ENCODE measurements at places on chromosomes 7 and 10.

DNA sequence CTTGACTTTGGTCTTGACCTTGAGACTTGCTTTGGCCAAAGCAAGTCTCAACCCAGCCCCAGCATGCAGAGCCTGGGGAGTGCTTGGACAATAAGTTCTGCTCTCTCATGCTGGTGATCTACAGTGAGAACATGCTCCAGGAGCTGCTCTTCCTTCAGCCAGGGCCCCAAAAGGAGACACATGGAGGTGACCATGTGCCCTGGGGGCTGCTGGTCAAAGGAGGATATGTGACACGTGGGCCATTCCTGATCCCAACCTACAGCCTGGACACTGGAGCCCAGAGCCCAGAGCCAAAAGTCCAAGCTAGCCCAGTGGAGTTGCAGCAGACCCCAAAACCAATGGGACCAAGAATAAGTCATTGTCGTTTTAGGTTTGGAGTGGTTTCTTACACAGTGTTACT, 78.2 kb upstream of the CHST15 start:
- DNase-seq, result no peak

GRCh38 chr10:23157691-23158369, 34.3 kb upstream of the PTF1A start:
- DNase-seq, result peak; percentile 57

DNA sequence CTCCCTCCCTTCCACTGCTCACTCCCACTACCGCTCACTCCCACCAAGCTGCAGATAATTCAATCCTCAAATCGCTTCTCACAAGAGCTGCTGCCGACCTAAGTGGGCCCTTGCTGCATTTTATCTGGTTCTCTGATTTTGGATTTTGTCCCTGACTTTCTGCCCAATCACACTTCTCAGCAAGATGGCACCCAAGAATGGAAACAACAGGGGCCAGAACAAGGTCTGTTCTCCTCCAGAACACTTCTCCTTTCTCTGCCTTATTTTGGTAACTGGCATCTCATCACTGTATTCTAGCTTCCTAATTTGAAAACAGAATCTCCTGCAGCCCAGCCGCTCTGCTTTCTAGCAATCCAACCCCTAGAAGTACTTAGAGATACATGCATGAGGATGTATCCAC, 172.8 kb downstream of the GRID1 start:
- DNase-seq, result no peak

DNA sequence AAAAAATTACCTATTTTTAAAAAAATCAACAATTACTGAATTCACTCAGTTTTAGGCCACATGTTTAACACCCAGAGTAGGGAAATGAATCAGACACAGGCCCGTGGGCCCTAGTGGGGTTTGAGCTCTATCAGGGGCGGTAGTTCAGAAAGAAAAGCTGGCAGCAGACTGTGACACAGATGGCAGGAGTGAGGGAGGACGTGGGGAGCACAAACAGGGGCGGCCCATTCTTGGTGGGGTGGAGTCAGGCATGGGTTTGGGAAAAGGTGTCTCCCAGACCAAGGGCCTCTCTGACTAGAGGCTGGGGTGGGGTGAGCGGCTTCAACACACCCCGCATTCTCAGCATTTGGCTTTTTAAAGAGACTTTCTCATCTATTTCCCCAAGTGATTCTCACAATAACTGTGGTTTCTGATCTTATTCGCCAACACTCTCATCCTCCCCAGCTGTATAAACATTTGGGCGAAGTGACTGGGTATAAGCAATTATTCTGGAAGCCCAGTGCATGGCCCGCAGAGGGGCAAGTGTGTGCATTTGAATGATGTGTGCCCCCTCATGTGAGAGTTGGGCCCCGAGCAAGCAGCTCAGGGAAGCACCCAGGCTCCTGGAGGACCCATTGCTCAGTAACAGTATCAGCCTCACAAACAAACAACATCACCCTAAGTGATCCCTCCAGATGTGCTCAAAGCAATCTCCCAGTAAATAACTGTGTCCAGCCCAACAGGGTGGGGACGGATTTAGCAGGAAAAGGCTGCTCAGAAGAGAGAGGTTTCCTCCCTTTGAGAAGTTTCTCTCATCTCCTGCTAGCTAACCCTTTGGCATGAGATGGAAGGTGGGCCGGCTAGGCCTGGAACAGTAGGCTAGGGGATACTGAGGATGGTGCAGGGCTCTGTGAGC, 437.6 kb upstream of the ZMIZ1 start:
- no peak for DNase-seq

- DNase-seq, result no peak
These were observed 67.0 kb upstream of the RHEB start for GRCh38 chr7:151586531-151587260.

- DNase-seq, result no peak
These were observed 104.8 kb downstream of the EMX2 start for GRCh38 chr10:117647306-117647705.

GRCh38 chr10:35447693-35448407, 111.5 kb downstream of the CCNY start:
- peak; percentile 54 for DNase-seq

DNA sequence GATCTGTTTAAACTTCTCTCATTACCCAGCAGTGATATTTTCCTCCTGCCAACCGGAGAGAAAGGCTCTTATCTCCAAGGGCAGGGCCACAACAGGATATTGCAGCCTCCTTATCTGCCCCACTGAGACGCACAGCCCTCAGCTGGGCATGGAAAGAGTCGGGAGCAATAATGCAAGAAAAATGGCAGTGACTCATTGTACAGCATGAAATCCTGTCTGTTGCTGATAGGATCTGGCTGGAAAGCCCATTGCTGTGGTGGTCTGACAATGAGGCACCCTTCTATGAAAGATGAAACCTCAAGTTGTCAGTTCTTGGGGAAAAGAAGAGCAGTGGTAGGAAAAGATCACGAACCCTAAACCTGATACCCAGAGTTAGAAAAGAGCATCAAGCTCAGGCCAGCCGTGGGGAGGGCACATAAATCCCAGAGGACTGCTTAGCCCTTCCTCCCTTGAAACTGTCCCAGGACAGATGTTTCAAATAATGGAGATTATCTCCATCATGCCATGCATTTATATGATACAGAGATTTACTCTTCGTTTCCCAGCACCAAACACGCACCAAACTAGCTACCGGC, 47.0 kb upstream of the FIGNL1 start:
- DNase-seq, result no peak

DNA sequence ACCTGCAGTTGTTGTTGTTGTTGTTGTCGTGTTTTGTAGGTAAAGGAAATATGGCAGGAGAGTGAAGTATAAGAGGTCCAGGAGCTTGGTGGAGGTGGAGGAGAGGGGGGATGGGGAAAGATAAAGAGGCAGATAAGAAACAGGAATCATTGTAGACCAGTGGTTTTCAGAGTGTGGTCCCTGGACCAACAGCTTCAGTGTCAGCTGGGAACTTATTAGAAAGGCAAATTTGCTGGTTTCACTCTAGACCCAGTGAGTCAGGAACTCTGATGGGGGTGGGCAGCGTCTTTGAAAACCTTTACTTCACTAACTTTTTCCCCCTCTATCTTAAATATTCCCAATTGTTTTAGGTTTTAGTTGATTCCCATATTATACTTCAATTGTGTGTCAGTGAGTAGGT, 241.5 kb downstream of the AUTS2 start:
- DNase-seq, result no peak

DNA sequence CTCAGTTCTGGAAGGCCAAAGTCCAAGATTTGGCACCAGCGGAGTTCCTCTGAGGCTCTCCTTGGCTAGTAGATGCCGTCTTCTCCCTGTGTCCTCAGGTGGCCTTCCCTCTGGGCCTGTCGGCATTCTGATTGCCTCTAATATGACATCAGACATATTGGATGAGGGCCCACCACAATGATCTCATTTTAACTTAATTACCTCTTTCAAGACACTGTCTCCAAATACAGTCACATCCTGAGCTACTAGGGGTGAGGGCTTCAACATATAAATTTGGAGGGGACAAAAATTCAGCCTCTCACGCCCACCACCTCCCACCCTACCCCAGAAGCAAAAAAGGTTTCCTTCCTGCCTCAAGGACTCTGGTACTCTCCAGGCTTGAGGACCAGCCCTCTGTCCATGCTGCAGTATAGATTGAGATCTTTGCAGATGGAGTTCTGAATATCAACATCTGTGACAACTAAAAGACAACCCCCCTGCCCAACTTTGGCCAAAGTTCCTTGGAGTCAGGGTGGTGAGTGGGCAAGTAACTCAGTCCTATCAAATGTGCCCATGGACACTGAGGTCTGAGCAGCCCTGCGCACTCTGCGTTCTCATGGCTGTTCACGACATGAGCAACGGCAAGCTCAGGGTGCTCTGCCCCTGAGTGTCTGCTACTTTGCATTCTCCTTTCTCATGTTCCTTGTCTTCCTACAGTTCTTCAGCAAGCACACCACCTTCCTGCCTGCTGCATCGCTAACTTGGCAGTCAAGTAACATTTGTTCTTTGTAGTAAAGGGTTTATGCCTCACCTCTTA, 11.5 kb downstream of the TMEM176B start:
- DNase-seq, result no peak
